ENCODE measurements at places on chromosomes 5 and 9.

DNA sequence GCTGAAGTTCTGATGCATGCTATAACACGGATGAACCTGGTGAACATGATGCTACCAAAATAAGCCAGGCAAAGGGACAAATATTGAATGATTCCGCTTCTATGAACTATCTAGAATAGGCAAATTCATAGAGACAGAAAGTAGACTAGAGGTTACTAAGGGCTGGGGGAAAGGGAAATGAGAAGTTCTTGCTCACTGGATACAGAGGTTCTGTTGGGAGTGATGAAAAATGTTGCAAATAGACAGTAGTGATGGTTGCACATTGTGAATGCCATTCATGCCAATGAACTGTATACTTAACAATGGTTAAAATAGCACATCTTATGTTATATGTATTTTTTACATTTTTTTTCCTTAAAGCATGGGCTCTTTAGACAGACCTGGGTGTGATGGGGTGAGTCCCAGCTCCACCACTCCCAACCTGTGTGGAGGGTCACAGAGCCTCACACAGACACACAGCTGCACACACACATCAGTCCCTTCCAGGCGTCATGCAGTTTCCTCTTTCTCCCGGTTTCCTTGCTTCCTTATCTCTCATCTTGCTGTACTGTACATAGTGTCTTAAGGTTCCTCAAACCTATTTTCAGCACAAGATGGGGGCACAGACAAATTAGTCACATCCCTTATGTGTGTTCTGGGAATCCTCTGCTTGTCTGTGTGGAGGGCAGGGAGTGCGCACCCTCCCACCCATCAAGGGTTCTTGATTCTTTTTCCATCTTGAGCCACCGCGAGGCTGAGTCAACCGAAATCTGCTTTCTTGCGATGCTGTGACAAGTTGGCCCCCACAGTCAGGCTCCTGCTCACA, 192.9 kb downstream of the CRB2 start:
- DNase-seq, result peak; percentile 66

- no peak for DNase-seq
These were observed 69.1 kb downstream of the PSAT1 start for GRCh38 chr9:78365748-78366697.

DNA sequence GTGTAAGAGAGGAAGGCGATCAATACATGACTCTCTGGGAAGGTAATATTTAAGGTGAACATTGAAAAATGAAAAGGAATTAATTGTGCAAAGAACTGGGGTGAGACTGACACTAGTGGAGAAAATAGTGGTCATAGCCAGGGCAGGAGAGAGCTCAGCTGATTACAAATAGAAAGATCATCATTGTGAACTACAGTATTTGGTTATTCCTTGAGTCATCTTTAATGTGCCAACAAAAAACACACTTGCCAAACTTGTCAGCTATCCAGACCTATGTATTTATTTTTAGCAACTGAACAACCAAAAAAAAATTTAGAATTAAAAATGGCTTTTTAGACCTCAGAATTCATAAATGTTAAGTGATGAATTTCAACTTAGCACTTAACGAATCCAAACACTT, 749.8 kb upstream of the CDH9 start:
- no peak for DNase-seq

- peak; percentile 21 for DNase-seq
These were observed 213.9 kb downstream of the BNC2 start for GRCh38 chr9:16656432-16657169.

- peak; percentile 50 for DNase-seq
These were observed 28.8 kb upstream of the DAB2IP start for GRCh38 chr9:121622387-121623203.

DNA sequence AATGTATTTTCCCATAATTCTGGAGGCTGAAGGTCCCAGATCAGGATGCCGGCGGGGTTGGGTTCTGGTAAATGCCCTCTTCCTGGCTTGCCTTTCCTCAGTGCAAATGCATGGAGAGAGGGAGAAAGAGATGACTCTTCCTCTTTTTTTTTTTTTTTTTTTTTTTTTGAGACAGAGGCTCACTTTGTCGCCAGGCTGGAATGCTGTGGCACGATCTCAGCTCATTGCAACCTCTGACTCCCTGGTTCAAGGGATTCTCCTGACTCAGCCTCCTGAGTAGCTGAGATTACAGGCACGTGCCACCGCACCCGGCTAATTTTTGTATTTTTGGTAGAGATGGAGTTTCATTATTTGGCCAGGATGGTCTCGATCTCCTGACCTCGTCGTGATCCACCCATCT, 300.0 kb upstream of the TAS2R1 start:
- no peak for DNase-seq

DNA sequence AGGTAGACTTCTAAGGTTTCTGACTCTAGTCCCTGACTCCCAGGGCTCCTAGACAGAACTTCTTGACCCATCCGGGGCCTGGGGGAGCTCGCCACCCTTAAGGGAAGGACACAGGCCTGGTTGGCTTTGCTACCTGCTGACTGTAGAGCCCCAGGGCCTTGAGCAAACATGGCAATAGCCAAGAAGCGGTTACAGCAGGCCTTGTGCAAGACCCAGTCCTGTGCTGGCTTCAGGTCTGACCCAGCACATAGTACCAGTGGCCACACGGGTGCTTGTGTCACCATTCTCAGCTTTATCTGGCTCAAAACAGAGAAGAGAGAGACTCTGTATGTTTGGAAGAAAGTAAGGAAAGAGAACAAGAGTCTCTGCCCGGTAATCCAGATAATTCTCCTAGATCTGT, 41.8 kb downstream of the AP3B1 start:
- DNase-seq, result no peak

DNA sequence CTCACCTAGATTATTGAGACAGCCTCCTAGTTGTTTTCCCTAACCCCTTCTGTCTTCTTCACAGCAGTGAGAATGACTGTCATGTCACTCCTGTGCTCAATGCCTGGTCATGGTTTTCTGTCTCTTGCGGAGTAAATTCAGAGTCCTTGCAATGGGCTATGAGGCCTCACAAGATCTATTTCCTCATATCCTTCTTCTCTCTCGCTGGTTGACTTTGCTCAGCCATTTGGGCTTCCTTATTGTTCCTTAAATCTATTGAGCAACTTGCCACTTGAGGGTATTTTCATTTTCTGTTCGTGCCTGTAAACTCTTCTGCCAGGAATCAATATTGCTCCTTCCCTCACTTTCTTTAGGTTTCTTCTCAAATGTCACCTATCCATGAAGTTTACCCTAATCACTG, 9.0 kb downstream of the PPP3R2 start:
- DNase-seq, result peak; percentile 67

- no peak for DNase-seq
These were observed 469.0 kb upstream of the BRINP1 start for GRCh38 chr9:119838210-119838609.

- no peak for DNase-seq
These were observed 20.5 kb downstream of the SLC1A1 start for GRCh38 chr9:4510546-4511322.

DNA sequence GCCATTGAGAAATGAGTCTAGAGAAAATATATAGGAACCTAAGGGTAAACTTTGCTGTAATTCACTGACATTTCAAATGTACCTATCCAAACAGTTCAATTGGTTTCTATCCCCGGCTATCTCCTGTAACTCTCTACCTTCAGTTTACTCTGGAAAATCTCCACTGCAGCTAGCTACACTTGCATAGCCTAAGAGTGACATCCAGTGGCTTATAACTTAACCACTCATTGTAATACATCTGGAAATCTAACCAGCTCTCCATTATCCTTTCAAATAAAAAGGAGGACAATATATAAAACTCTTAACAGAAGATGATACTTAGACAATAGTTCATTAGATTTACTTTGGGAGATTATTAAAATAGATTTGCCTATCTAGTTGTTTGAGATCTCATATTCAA, 35.3 kb upstream of the SPDL1 start:
- peak; percentile 33 for DNase-seq

Measured in NB4 (cell line).